ENCODE measurements at places on chromosomes 5 and 9.

- DNase-seq, result no peak
These were observed 438.5 kb downstream of the MED10 start for GRCh38 chr5:5939759-5940370.

DNA sequence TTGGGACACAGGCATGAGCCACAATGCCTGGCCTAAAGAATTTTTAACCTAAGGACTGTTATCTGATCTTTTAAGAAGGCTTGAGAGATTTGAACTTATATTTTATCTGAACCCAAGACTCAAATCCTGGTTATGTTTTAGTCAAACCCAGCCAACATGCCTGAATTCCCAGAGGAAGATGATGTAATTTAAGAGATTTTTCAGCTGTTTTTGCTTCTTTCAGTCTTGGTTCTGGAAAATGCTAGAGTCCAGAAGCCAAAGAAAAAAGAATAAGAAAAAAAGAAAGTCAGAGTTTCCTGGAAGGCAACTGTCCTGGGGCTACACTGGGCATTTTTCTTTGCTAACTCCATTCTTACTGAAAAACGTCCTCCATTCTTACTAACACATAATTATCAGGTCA is 85.8 kb downstream of the SNX18 start:
- DNase-seq, result no peak

GRCh38 chr5:169299191-169299662 is 1.7 kb downstream of the SLIT3 start:
- no peak for DNase-seq

GRCh38 chr9:135716045-135716444 is 14.1 kb downstream of the KCNT1 start:
- DNase-seq, result no peak

GRCh38 chr5:121053055-121053985 is 589.2 kb downstream of the PRR16 start:
- DNase-seq, result no peak

GRCh38 chr9:136304456-136304855 is 562 bp upstream of the CCDC187 start:
- no peak for DNase-seq

DNA sequence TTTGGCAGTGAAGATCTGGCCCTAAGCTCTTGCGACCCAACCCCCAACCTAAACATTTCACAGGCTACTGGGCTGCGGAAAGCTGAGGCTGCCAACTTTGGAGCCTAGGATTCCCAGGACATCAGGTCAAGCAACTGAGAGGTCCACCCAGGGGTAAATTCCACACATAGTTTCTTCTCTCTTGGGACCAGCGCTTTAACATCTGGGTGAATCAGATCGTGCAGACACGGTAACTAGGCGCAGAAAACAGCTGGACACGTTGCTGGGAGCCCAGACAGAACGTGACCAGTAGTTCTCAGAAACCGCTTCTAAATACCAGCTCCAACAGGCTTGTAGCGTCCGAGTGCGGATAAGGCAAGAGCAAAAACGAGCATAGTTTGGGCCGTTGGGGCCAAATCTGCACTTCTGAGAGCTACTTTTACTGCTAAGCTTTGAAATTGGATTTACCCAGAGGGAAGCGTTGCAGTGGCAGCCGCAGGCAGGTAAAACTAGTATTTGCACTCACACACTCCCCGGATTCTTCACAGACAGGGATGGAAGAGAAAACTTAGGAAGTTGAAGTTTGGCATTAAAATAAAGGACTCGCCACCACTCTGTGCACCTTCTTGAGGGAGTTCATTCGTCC is 11.8 kb downstream of the ITGA1 start:
- no peak for DNase-seq

DNA sequence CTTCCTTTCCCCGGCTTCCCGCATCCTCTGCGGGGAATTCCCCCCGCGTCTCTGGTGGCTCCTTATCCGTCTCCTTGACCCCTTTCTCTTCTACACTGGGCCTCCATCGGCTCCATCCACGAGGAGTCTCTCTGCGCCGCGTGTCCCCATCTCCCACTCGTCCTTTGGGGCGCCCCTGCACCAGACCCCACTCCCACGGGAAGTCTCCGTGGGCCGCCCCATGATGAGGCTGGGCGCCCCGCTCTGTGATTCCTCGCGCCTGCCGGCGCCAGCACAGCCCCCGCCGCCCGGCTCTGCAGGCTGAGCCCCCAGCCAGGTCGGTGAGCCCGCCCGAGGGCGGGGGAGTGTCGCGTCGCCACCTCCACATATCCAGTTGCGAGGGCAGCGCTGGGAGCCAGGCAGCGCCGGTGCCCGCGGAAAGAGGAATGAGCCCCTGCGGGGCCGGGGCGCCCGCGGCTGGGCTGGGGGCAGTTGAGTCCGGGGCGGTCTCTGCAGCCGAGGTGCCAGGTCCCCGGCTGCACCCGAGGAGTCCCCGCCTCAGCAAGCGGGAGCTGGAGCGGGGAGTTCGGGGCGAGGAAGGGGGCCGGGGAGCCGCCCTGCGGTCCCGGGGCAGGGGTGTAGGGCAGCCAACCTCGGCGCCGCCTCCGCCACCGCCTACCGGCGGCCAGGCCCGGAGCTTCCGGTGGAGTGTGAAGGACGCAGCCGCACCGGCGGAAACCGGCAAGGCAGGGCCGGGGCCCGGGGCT is 2.1 kb upstream of the TRAF1 start:
- peak; percentile 26 for DNase-seq

GRCh38 chr5:35626108-35626507 is 8.4 kb downstream of the SPEF2 start:
- DNase-seq, result no peak

DNA sequence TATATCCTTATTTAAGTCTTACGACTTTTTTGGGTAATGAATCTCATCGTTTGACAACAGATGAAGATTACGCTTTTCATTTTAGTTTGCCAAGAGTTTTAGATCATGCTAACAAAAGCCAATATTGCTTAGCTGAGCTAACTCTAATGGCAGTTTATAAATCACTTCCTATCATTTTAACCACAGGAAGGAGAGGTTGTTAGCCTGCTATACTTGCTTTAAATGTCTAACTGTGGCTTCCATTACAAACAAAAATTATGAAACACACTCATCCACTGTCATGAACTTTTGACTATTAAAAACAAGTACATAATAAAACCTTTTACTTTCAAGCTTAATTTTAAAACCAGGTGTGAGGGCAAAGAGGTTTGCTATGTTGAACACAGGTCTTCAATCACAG is 53.7 kb upstream of the ANKH start:
- no peak for DNase-seq

DNA sequence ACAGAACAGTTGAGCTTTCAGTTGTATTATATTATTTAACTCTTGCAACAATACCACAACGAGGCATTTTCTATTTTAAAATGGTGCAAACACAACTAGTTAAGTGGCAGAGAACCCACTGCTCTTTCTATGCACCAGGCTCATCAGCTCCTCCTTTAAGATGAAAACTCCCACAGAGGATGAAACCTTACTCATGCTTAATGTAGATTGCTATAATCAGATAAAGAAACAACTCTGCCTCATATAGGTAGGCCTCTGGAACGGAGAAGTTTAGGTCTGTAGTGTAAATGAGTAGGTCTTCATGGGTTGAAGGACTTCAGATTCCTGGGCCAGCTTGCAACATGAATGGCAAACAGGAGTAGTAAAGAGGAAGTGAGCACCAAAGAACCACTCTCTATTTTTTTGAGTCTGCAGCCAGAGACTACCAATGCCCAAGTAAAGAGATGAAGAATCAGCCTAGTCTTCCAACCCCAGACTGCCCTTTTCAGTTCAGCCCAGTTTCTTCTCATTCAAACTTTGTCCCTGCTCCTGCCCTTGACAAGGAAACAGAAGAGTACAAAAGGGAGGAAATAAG is 33.9 kb downstream of the HACD4 start:
- no peak for DNase-seq

- DNase-seq, result no peak
These were observed 33.2 kb upstream of the CSF1R start for GRCh38 chr5:150119421-150120061.

GRCh38 chr5:111384220-111384619 is 128.1 kb downstream of the STARD4 start:
- no peak for DNase-seq

GRCh38 chr5:78808380-78808779 is 159.8 kb upstream of the LHFPL2 start:
- DNase-seq, result no peak

GRCh38 chr5:136066661-136067271 is 38.0 kb downstream of the TGFBI start:
- no peak for DNase-seq

- no peak for DNase-seq
These were observed 147.6 kb downstream of the NR2F1-AS1 start for GRCh38 chr5:93433422-93433821.

- no peak for DNase-seq
These were observed 101.4 kb upstream of the TARS1 start for GRCh38 chr5:33339413-33339812.

- no peak for DNase-seq
These were observed 40.8 kb upstream of the DMRT1 start for GRCh38 chr9:800591-801150.
